ENCODE measurements at places on chromosomes 11 and 22. TPM values are rescaled to one million over a fixed set of nuclear protein-coding genes. Genes with fewer than 3 reads are reported as not detected.

The POTEH gene
- polyA plus RNA-seq: not detected

The VSIG2 gene
- 11.7 TPM for polyA plus RNA-seq

The APOL5 gene
- polyA plus RNA-seq: not detected

The OR2AG1 gene
- not detected for polyA plus RNA-seq

The CCDC89 gene
- polyA plus RNA-seq: 2.7 TPM

The SLC6A5 gene
- not detected for polyA plus RNA-seq

The KRTAP5-8 gene
- 1.8 TPM for polyA plus RNA-seq

The SLC5A1 gene
- 1.0 TPM for polyA plus RNA-seq

The MUC2 gene
- polyA plus RNA-seq: not detected

The DENND6B gene
- polyA plus RNA-seq: 14.5 TPM

The SCN2B gene
- 0.54 TPM for polyA plus RNA-seq

The STARD10 gene
- polyA plus RNA-seq: 127 TPM

The MFRP gene
- not detected for polyA plus RNA-seq

The MADD gene
- 19.0 TPM for polyA plus RNA-seq

The INS gene
- polyA plus RNA-seq: not detected

The CASP5 gene
- polyA plus RNA-seq: not detected

The MRPL21 gene
- polyA plus RNA-seq: 147 TPM

- DNase-seq: peak; percentile 59
Observed at GRCh38 chr11:118914178-118914918, 11.4 kb downstream of the BCL9L start.

- no peak for DNase-seq
Observed at GRCh38 chr22:38303974-38304373, 13.3 kb downstream of the CSNK1E start.

DNA sequence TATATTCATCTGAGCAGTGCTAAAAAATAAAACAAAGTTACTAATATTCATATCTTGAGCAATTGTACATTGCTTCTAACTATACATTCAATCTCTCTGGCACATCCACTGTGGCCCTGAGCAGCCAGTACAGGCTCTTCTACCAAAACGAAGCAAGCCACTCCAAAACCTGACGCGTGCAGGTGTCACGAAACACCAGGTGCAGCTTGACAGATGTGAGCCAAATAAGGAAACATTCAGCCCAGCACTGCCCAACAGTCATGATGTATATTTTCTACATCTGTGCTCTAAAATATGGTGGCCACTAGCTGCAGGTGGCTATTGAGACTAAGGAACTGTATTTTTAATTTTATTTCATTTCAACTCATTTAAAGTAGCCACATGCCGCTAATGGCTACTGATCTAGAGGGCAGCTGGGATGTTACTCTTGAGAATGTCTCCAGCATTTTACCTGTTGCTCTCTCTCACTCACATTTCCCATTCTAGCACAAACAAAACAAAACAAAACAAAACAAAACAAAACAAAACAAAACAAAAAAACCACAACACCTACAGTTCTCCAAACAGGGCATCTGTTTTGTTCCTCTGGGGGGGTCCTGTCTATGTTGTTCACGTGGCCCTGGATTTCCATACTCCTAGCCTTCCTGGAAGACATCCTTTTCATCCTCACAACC lies 77.7 kb downstream of the LARGE1 start:
- no peak for DNase-seq

DNA sequence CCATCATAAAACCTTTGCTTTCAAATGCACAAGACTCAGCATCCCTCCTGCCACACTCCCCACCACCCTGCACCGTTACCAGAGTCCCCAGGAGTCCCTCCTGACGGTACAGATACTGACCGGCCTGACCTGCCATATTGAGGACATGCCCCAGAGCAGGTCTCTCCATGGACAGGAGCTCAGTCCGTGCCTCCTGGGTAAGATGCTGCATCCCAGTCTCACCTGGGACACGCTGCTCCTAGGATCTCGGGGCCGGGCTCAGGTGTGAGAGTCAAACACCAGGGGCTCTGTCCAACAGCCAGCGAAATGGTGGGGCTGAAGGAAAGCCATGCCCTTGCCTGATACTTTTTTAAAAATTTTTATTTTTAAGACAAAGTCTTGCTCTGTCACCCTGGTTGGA lies 328.3 kb downstream of the SHANK2 start:
- no peak for DNase-seq

GRCh38 chr11:106156290-106156937 lies 79.0 kb downstream of the AASDHPPT start:
- no peak for DNase-seq

DNA sequence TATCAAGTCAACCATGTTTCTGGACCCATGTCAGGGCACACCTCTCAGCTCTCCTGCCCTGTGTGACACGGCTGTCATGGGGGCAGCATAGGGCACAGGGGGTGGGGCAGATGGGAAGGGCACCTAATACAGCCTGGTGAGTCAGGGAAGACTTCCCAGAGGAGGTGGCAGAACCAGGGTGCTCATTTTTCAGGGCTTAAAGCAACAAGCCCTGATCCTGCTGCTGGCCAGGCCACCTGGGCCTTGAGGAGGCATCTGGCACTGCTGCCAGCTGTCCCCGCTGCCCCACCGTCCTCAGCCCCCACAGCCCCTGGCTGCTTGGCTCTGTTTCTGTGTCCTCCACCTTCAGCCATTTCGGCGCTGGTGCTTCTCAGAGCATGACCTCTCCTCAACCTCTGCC lies 4.4 kb downstream of the MAP3K11 start:
- DNase-seq: no peak

DNA sequence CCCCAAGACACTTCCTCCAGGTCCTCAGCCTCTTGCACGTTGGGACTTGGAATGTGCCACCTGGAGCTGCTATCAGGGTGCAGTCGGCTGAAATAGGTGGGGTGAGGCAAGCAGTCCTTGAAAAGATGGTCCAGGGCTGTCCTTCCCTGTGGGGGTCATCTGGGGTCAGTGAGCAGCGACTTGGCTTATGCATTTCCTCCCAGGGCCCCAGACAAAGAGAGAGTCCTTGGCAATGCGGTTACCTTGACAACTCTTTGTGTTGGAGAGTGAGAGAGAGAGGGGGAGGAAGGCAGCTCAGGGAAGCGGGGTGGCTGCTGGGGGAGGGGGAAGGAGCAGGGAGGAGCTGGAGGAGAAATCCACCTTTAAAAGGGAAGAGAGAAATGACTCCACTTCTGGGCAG lies 93.8 kb downstream of the MIAT start:
- DNase-seq: peak; percentile 85

GRCh38 chr11:9874466-9874865 lies 210.6 kb downstream of the SWAP70 start:
- DNase-seq: no peak

GRCh38 chr22:36432592-36433317 lies 45.0 kb upstream of the MYH9 start:
- no peak for DNase-seq

DNA sequence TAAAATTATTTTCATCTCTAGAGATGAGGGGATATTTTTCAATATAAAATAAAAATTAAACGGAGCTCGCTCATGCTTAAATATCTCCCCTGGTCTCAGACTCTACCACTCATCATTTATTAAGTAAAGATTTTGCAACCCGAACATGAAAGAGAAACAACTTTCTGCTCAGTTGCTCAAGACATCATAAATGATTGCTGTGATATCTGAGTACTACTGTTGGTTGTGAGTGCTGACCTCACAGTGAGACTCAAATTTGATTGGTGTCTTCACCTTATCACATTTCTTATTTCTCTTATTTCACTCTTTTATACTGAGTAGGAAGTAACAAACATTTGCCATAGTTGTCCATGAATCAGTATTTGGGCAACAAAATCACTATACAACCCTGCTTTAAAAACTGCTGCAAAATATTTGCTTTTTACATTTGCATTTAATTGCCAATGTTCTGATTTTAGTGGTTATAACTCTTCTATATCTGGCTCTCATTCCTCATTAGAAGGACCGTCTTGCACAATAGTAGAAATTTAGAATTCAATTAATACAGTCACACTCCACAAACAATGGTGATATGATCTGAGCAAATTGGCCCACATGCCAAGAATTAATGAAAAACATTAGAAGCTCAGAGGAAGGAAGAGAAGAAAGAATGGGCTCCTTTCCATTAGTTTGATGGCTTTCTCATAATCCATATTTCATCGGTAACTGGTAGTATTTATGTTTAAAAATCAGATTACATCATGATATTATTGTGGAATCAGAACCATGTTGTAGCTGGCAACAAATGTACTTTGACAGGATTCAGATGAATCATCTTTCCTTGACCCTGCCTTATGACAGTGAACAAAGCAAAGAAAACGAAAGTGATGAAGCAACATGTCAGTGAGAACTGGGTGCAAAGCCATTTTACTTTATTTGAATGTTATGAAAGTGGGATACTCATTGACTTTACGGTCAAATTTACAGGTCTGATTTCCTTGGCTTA lies 973.6 kb upstream of the TENM4 start:
- no peak for DNase-seq

GRCh38 chr11:46216019-46216764 lies 61.3 kb upstream of the CREB3L1 start:
- DNase-seq: peak; percentile 29

DNA sequence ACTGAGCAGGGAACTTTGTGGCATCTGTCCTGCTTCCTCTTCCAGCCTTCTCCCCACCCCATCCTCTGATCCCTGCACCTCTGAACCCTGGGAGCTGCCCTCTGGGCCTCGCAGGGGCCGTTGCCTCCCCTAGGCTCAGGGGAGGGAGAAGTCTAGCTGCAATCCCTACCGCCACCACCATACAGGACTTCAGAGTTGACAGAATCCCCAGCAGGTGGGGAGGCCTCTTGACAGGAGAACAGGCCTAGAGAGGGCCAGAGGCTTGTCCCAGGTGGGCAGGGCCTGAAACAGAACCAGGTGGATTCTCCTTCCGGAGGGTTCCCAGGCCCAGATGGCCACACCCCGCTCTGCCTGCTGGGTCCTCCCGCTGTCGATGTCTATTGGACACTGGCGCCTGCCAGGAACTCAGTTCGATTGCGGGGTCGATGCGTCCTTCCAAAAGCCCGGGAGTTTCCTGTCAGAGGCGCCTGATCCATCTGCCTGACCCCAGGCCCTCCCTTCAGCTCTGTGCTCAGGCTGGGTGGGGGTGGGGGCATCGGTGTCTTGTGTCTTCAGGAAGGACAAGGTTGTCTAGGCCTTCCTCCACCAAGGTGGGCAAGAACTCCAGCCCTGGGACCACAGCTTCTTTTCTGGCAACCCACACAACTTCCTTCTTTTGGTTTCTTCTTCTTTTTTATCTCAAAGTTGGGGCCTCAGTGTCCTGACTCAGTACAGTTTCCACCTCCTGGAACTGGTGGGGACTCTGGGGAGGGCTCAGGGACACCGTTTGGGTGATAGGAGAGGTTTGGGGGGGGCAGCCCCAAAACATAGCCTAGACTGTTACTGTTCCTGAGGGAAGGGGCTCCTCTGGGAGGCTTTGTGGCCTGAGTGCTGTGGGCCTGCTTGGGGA lies 6.4 kb downstream of the STARD10 start:
- no peak for DNase-seq

DNA sequence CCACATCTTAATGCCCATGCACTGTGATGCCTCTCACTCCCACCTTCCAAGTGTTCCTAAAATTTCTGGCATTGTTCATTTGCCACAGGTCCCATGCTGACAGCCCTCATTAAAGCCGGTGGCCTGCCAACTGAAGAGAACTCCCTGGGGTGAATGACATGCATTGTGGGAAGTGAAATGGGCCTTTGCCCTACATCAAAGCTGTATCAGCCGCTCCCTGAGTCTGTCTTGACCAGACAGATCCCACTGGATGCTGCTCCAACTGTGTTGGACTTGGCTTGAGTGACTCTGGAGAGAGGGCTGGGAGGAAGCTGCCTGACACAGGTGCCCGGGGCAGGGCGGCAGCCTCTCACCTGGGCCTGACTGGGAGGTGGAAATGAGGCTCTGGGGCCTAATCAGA lies 8.8 kb upstream of the SEC14L4 start:
- no peak for DNase-seq

DNA sequence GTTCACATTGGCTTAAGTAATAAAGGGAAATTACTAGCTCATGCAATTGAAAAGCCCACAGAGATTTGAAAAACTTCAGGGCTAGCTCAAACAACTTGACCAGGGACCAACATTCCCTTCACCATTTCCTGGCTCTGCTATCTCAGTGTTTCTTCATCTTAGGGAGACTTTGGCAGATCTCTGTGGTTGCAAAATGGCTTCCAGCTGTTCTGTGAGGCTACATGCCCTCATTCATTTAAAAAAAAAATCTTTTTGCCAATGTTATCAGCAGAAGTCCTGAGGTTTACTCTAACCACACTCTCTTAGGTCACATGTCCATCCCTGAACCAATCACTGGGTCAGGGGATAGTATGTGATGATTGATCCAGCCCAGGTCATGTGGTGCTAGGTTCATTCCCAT lies 13.9 kb upstream of the RASSF10 start:
- DNase-seq: no peak

DNA sequence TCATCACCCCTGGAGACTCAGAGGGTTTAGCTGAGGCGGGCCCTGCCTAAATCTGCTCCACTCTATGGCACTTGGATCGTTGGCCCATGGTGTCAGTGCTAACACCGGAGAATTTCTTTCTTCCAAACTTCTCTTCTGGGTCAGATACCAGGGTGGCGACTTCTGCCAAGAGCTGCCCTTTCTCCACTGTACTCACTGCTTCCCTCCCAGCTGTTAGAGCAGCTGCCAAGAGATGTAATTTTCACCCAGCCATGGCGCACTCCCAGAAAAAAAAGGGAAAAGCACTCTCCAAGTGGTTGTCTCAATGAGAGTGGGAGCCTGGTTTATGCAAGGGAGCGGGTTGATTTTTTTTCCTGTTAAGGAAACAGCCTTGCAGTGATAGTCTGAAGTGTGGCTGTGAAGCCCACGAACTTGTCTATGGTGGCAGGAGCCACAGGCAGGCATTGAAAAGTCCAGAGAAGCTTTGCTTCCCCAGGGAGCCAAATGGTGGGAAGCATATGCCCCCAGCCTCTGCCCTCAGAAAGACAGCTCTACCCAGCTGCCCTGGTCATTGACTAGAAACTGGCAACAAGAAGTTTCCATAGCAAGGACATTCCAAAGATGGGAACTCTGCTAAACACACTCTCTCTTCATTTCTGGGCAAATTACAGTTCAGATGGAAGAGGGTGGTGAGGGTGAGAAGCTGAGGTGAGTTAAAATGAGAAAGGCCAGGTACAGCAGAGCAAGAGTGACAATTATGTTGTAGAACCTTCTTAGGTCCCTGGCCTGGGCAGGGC lies 10.7 kb downstream of the PCSK7 start:
- no peak for DNase-seq

- DNase-seq: no peak
Observed at GRCh38 chr11:59062602-59063529, 23.2 kb upstream of the GLYATL1B start.

DNA sequence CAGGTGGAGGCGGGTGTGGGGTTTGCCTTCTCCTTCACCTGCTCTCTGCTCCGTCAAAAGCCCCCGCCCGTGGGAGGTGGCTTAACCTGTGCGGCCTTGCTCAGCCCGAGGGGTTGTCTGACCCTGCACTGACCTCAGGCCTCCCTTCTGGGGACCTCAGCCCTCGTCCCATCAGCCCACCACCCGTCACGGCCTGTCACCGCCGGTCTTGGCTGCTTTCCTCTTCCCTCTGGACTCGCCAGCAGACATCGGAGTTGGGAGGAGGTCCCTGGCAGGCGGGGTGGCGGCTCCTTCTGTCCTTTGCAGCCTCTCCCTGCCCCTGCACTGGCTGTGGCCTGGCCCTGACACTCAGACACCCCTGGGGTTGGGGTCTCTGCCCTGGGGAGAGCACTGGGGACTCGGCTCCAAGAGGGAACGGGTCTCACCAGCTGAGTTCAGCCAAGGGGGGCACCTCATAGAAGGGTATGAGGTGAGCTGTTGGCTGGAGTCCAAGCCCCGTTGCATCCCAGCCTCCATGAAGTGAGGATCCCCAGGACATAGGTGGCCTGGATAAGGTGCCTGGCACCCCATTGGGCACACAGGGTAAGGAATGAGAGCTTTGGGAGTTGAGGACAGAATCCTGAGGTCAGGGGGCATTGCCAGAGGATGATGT lies 999.6 kb downstream of the BRD1 start:
- peak; percentile 80 for DNase-seq

- DNase-seq: no peak
Observed at GRCh38 chr11:2673871-2674471, 25.8 kb downstream of the KCNQ1OT1 start.
